ENCODE measurements at places on chromosomes 3 and 15. TPM values are rescaled to one million over a fixed set of nuclear protein-coding genes. Genes with fewer than 3 reads are reported as not detected.

DNA sequence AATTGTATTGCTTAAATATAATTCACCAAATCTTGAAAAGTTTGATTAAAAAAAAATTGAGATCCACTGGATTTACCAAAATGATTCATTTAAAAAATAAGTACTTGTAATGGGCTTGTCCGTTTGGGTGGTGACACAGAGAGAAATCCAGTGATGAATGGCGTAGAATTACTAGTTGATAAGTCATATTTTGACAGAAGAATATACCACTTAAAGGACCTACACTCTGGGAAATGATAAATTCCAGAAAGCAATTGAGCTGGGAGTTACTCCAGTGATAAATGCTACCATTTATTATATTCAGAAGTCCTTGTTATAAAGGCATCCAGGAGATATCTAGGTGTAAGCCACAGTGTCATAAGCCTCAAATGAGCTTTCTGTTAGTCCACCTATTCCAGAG is 141.8 kb upstream of the CFAP20DC start:
- no peak for DNase-seq

Gene KBTBD8
- total RNA-seq = 1.8 TPM

DNA sequence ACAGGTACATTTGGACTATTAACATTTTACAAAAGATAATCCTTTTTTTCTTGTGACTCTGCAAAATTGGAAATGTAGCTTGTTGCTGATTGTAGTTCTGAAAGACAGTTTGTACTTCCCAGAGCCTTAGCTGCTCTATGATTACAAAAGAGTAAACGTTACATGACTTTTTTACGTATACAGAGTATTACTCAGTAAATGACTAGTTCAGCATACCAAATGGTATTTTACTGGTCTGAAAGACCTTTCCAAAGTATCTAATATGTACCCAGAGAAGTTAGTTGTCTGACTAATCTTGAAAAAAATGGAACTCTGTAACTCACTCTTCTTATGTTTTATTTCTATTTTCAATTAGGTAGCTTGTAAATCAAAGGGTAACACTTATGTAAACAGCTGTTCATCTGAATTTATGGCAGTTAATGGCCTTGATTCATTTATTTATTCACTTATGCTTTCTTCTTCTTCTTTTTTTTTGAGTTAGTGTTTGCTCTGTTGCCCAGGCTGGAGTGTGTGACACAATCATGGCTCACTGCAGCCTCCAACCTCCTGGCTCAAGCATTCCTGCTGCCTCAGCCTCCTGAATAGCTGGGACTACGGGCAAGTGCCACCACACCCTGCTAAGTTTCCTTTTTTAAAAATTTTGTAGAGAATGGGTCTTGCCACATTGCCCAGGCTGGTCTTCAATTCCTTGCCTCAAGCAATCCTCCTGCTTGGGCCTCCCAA is 151.7 kb downstream of the C3orf38 start:
- no peak for DNase-seq

Gene KBTBD13
- not detected for total RNA-seq

GRCh38 chr3:62493109-62493801 is 119.9 kb upstream of the FEZF2 start:
- no peak for DNase-seq

- DNase-seq = no peak
These were observed 156.8 kb downstream of the WNT5A start for GRCh38 chr3:55330355-55330754.

DNA sequence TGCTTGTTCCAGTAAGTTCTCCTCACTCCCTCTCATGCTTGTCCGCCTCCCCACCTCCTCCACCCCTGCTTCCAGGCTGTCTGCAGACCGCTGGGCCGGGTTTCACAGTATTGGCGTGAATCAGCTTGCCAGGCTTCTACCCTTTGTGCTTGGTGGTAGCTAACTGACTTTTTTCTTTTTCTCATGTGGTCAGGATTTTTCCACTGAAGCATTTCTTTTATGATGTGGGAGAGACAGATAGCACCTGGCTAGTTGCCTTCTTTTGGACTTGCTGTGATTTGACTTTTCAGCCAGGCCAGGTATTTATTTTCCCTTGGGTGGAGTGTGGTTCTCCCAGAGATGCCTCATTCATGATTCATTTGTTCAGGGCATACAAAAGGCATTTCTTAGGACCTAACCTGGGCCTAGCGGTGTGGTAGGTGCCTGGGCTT is 60.6 kb downstream of the ST6GAL1 start:
- DNase-seq = no peak

GRCh38 chr3:114510201-114510600 is 216.4 kb downstream of the TIGIT start:
- no peak for DNase-seq

DNA sequence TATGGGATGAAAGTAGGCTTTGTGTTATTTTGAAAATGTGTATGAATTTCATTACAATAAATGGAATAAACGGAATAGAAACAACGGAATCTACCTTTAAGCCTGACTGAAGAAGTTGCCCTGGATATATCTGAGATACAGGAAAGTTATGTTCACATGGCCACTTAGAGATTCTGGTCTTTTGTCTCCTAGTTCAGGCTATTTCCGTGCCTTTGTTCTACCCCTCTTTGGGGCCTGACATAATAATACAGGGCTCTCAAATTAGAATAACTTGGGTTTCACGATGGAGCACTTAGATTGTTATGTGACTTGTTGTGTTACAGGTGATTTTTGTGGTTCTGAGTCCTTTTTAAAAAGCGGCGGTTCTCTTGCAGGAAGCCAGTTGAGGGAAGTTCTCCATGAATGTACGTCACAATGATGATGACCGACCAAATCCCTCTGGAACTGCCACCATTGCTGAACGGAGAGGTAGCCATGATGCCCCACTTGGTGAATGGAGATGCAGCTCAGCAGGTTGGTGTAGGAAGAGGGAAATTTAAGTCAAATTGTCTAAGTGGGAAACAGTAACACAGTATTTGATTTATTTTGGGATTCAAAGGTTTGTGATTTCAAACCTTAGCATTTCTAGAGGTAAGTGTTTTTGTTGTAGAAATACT is 72.8 kb downstream of the FNDC3B start:
- DNase-seq = no peak

- no peak for DNase-seq
These were observed 428.9 kb upstream of the IL12A start for GRCh38 chr3:159559771-159560170.

GRCh38 chr3:65545429-65545828 is 493.3 kb downstream of the MAGI1 start:
- no peak for DNase-seq

Gene DYNLT2B
- 4.0 TPM for total RNA-seq

- DNase-seq = no peak
These were observed 117.7 kb downstream of the DNAJB8 start for GRCh38 chr3:128348805-128349531.

Gene IGSF11
- total RNA-seq = not detected

Gene GTF2A2
- 94.7 TPM for total RNA-seq

Gene RAF1
- 92.1 TPM for total RNA-seq

Data from mesenteric fat pad (tissue), 1 donor.